ENCODE measurements at places on chromosomes 2 and 18. TPM values are rescaled to one million over a fixed set of nuclear protein-coding genes. Genes with fewer than 3 reads are reported as not detected.

DNA sequence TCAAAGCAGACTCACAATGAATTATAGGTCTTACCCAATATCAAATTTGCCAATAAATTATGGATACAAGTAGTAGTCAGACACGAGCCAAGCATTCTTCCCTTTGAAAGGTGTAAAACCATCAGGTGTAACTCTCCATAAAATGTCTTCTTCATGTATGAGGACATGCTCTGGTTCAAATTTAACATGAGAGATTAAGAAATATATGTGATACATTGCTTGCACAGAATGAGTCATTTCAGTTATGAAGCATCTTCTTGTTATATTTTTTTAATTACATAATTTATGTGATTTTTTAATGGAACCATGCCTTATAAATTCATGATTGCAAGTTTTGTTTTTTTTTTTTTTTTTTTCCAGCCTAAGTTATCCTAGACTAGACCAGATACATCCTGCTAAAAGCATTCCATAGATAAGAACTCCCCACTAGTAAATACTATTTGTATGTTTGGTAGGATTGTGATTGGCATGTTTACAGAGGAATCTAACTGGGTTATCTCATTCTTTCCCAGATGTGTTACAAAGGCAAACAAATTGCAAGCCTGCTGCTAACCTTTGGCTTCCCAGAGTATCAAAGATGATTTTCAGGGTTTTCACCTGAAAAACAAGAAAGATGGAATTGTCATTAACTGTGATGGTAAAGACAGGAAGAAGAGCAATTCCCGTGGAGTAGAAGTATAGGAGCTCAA is 621.9 kb downstream of the XIRP2 start:
- no peak for DNase-seq

- no peak for DNase-seq
Observed at GRCh38 chr2:831622-832021, 119.0 kb upstream of the SNTG2 start.

TMSB10 gene
- 3,802 TPM for total RNA-seq

DNA sequence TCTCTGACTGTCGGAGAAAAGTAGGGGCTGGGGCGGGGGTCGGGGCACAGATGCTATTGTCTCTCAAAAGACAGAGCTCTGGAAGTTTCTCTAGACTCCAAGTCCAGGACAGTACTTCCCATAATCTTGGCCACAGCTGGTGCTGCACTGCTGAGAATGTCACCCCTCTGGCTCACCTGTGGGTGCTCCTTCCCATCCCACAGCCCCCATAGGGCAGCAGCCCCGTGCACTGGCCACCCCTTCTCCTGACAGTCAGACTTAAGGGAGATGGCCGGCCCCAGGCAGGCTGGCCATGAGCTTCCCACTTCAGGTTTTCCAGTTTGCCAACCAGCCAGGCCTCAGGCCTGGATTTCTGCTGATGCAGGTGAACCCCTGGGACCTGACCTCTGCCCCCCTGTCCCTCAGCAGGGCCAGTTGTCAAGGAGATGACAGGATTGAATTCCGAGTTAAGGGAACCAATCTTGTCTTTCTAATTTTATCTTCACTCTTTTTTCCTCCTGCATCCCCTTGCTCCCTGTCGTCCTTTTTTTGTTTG is 30.2 kb upstream of the BOD1L2 start:
- no peak for DNase-seq

- no peak for DNase-seq
Observed at GRCh38 chr18:76445741-76446232, 49.3 kb downstream of the ZNF516 start.

- DNase-seq = no peak
Observed at GRCh38 chr2:239436669-239437335, 36.0 kb upstream of the HDAC4 start.

KCNG3 gene
- total RNA-seq = 0.35 TPM
